IPS DF 19.7 (cell line): ENCODE measurements at places on chromosomes 1 and 21.

DNA sequence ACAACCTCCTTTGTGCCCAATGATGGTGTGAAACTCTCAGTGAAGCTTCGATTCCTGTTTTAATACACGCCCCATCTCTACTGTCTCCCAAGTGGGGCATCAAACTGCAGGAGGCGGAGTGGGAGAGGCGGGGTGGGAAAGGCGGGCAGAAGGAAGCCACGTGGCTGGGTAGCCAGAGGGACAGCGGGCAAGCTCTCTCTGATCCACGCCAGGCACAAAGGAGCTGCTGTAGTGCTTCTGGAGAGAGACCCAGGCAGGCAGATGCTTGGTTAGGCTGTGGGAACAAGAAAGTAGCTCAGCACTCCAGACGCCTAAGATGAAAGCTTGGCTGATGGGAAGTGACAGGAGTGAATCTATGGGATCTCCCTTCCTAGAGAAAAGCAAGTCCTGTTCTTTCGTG is 25.7 kb downstream of the TRIM67 start:
- no peak for DNase-seq

DNA sequence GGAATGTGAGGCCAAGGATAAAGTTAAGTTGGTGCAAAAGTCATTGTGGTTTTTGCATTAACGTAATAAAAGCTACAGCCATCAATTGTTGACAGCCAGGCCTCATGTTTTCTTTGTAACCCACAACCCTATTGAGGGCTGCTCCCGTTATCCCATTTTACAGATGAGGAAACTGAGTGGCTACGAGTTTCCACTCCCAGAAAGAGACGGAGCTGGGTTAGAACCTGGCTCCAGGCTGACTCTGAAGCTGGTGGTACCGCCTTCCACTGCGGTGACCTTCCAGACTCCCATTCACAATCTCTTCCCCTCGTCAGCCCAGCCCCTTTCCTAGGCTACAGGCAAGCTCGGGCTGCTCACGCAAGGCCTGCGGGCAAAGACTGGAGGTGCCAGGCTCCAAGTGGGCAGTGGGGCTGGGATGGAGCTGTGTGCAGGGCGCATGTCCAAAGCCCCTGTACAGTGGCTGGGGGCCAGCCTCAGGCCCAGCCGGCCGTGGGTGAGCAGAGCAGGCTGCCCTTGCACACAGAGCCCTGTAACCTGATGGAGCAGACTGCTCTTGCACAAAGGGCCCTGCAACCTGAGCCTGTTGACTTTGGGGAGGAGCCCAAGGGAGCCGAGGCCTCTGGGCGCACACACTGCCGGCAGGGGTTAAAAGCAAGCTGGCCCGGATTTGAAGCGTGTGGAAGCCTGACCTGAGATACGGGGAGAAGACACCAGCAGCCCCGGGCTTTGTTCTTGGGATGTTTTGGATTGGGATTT is 97.4 kb upstream of the TMPRSS2 start:
- DNase-seq: no peak

- no peak for DNase-seq
Observed at GRCh38 chr1:16418823-16419425, 18.3 kb downstream of the SPATA21 start.

- DNase-seq: no peak
Observed at GRCh38 chr1:95584315-95584714, 350.3 kb downstream of the RWDD3 start.

DNA sequence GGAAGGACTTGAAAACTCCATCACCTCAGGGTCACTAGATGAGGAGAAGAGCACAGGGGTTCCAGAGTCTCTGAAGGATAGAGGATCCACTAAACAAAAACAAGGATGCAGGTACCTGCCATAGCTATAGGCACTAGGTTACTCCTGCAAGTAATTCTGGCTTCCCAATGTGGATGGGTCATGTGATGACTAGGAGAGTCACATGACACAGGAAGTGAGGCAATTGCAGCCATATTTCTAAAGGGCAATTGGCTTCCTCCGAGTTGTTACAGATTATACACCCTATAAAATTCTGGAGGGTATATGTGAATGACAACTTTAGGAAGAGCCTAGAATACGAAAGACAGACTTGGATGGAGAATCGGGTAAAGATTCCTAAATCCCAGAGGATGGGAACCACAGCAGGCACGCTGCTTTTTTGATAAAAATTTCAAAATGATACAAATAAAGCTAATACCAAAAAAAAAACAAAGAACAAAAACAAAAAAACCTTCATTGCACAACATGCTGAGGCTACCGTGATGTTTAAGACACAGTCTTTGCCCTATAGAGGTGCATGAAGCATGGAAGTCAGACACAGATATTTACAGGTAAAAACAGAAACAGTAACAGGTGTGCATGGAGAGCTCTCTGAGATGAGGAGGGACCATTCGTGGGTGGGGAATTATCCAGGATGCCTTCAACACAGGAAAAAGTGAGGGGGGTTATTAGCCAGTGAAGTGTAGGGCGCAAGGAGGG is 10.5 kb downstream of the MTX1 start:
- DNase-seq: no peak

- DNase-seq: no peak
Observed at GRCh38 chr1:160226623-160227022, 21.4 kb downstream of the PEA15 start.

GRCh38 chr21:25385911-25386474 is 221.3 kb downstream of the MRPL39 start:
- peak; percentile 33 for DNase-seq

DNA sequence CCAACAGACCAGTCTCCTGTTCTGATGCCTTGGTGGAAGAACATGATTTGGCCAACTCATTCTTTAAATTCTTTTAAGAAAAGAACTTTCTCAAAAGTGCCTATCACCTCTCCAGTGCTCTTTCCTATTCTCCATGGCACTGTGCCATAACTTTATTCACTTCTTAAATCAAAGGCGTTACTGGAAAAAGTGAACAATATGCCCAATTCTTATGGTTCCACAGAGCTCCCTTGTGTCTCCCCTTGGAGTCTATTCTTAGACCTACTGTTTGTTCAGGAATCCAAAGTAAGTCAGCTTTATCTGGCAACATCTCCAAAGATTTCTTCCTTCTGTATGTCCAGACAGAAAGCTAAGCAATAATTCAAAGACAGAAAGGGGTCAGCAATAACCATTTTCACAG is 111.9 kb upstream of the MAGI3 start:
- no peak for DNase-seq

DNA sequence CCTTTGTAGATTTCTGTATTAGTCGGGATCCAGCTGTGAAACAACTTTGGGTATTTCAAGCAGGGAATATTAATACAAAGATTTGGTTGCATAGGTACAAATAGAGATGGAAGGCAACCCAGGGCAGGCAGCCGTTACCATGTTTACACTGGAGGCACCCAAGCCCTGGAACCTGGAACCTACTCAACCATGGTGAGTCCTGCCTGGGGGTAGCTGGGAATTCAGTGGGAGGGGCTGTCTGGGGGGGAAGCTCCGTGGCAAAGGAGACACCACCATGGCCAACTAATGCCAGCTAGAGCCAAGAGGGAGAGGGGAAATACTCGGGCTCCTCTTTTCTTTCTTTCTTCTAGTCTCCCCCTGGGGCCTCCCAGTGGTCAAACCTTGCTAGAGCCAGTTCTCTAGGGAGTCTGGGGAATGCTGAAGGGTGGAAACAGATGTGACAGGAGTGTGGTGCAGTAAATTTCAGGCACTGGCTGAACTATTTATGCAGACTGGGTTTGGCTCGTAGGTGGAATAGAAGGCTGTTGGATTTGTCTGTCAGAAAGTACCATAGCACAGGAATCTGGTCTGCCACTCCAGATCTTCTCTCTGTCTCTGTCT is 91.9 kb upstream of the CACNA1E start:
- no peak for DNase-seq

DNA sequence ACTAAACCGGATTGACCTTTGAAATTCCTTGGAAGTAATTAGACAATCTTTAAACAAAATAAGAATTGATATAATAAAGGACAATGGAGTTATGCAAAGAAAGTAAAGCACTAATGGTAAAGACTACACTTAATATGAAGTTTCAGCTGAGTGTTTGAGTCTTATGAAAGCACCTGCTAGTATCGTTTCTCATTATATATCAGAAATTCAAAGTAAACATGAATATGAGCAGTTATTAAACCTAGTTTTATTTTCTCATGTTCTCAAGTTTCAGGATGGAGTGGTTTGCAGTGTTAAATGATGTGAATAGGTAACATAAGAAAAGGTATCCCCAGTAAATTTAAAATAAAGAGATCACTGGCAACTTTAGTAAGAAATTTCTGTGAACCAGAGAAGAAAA is 188.6 kb downstream of the ZP4 start:
- DNase-seq: no peak

DNA sequence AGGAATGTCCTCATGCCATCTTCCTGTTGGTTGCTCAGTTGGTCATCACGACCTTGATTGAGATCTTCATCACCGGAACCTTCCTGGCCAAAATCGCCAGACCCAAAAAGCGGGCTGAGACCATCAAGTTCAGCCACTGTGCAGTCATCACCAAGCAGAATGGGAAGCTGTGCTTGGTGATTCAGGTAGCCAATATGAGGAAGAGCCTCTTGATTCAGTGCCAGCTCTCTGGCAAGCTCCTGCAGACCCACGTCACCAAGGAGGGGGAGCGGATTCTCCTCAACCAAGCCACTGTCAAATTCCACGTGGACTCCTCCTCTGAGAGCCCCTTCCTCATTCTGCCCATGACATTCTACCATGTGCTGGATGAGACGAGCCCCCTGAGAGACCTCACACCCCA is 42.9 kb downstream of the KCNJ15 start:
- no peak for DNase-seq

DNA sequence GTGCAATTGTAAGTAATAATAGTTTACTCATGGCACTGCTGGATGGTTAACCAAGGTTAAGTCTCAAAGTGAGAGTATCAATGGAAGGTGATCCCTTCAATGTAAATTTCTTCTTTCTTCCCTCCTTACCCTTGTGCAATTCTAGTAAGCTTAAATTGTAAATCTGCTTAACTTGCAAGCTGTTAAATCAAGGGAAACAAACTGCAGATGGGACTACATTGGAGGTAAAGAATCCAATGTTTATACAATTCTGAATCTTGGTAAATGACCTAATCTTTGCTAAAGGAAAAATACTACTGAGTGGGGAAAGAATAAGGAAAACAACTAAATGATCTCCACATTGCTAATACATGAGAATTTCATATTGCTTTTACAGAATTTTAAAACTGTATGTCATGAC is 6.7 kb upstream of the CD55 start:
- no peak for DNase-seq

DNA sequence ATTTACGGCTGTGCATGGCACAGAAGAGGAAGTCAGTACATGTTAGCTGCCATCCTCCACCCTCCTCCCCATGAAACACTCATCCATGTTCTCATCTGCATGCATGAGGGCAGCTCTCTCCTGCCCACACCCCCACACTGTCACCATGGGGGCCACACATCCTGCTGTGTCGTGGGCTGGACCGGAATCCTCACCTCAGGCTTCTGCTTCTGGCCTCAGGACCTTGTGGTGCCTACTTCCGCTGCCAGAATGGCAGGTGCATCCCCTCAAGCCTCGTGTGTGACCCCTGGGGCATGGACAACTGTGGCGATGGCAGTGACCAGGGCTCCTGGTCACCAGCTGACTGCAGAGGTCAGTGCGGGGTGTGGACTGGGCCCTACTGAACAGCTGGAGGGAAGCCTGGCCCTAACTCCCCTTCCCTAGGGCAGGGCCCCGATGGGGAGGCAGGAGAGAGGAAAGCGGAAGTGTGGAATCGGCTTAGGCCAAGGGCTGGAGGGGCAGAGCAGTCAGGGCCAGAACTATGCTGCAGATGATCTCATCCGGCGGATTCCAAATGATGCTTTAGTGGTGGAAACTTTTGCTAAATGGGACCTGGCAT is 3.8 kb downstream of the LDLRAD2 start:
- DNase-seq: no peak

- no peak for DNase-seq
Observed at GRCh38 chr21:18274370-18274769, 29.7 kb downstream of the CHODL start.

DNA sequence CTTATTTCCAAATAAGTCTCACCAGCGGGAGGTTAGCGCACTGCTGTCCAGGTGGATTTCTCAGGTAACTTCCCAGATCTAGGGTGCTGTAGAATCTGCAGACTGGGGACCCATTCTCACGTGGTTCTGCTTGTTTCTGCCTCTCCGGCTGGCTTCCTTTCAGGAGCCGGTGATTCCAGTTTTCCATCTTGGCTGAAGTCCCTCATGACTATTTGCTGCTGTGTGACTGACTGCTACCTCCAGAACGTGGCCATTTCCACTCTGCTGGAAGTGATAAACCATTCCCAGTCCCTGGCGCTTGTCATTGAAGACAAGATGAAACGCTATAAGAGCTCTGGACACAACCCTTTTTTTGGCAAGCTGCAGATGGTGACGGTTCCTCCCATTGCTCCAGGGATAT is 76.0 kb downstream of the DOP1B start:
- no peak for DNase-seq

DNA sequence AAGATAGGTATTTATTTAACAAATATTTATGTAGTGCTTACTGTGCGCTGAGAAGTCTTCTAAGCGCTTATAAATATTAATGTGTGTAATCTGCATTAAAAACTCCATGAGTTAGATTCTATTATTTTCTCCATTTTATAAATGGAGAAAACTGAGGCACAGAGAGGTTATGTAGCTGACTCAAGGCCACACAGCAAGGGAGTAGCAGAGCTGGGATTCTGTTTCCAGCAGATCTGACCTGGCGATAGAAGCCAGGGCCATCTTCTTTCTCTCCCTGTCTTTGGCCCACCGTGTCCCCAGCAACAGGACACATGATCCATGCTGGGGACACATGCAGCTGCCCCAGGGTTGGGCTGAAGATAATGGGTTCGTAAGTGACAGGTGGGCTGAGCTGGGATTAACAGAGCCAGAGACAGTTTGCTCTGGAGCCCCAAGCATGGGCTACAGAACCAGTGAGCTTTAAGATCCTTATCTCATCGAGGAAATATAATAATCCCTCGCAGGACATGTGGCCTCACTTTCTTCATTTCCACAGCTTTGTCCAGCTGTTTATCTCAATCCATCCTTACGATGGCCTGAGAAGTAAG is 30.3 kb downstream of the IGSF21 start:
- no peak for DNase-seq

GRCh38 chr1:217627431-217627830 is 3.5 kb downstream of the GPATCH2 start:
- no peak for DNase-seq

- no peak for DNase-seq
Observed at GRCh38 chr1:34518146-34518699, 236.6 kb upstream of the GJB5 start.

GRCh38 chr1:208864366-208864965 is 620.3 kb upstream of the PLXNA2 start:
- no peak for DNase-seq

- no peak for DNase-seq
Observed at GRCh38 chr1:193140254-193140653, 18.4 kb downstream of the CDC73 start.

- no peak for DNase-seq
Observed at GRCh38 chr1:26856181-26856580, 6.8 kb upstream of the SFN start.

GRCh38 chr1:234477386-234478151 is 1.4 kb downstream of the TARBP1 start:
- no peak for DNase-seq

DNA sequence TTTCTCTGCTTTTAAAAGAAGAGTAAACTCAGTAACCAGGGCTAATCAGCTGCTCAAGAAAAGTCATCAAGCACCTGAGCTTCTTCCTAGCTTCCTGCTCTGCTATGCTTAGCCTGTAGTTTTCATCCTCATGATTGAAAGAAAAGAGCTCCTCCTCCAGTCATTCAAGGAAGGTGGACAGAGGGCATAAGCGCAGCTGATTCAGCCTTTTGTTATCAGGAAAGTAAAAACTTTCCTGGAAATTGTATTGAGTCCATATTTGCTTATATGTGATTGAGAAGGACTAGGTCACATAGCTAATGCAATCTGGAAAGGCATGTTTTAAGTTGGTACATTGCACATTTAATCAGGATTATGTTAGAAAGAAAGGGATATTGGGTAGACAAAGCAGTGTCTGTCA is 8.5 kb upstream of the BACH1 start:
- no peak for DNase-seq
